Testis (tissue), 5 donors: ENCODE measurements at places on chromosomes 5 and 9.

GRCh38 chr5:148237785-148238417, 424 bp upstream of the MARCOL start:
- no peak for DNase-seq

- DNase-seq, result no peak
Measured at GRCh38 chr5:66587771-66588170, 8.4 kb upstream of the MAST4 start.

DNA sequence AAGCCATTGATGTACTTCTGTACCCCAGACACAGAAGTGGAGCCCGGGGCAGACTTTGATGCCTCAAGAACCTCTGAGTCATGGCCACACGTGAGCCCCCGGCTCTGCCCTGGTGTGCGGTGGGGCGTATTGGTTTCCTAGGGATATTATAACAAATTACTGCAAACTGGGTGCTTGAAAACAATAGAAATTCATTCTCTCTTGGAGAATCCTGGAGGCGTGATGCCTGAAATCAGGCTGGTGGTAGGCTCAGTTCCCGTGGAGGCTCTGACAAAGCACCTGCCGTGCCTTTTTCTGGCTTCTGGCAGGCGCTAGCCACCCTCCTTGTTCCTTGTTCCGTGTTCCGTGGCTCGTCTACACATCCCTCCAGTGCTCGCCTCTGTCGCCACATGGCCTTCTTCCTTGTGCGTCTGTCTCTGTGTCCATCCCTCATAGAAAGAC, 24.2 kb downstream of the NEK6 start:
- DNase-seq, result no peak

- DNase-seq, result no peak
Measured at GRCh38 chr5:139413153-139413552, 9.3 kb upstream of the SPATA24 start.

GRCh38 chr9:133374612-133375115, 1.2 kb downstream of the SURF4 start:
- no peak for DNase-seq
